ENCODE measurements at places on chromosomes 13 and 19.
A peak's percentile ranks its signal among the peaks of the same experiment; 100 is the strongest.

GRCh38 chr13:66952507-66952906 is 277.6 kb downstream of the PCDH9 start:
- DNase-seq, result no peak

DNA sequence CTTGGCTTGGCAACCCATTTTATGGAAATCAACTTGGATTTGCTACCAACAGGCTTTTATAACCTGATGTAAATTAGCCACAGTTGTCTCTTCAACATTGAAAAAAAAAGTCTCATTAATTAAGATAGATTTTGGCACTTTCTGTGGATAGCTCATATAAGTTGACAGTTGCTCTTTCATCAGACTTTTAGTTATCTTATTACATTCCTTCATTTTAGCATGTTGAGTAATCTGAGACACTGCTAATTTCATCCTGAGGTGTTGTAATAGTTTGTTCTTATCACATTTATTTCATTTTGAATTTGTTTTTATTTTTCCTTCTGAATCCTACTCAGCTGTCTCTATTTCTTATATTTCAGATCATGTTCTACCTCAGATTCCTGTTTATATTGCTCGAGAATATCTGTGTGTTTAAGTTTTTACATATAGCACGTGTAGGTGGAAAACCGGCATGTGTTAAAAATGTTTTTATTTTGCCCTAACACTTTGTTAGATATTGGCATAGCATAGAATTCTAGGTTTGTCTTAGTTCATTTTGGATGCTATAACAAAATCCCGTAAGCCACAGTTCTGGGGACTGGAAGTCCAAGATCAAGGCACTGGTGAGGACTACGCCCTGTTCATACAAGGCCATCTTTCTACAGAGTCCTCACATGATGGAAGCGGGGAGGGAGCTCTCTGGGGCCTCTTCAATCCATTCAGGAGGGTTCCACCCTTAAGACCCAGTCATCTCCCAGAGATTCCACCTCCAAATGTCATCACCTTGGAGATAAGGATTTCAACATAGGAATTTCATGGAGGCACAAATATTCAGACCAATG is 239.4 kb downstream of the COL4A1 start:
- DNase-seq, result no peak

GRCh38 chr19:41175801-41176777 is 16.9 kb upstream of the CYP2S1 start:
- DNase-seq, result peak; percentile 90

GRCh38 chr19:3762501-3763459 is at the start of gene MRPL54:
MRPL54 (plus strand) TSS chr19:3762682; CDS start chr19:3762701, 19 bp downstream.
- peak; percentile 100 for DNase-seq

DNA sequence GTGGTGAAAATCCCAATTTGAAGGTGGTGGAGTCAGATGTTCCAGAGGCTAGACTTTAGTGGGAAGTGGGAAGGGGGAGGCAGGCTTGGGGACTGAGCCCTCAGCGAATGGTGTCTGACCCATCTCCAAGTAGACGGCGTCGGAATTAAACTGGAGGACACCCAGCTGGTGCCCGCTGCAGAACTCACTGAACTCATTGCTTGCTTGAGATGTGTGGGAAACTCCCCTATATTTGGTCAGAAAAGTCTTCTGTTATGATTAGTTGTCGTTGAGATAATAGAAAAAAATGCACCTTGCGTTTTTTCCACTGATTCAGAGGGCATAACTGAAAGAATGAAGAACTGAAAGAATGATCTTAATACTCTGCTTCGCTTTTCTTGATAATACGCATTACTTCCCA is 871 bp upstream of the ZNF583 start:
- DNase-seq, result no peak

DNA sequence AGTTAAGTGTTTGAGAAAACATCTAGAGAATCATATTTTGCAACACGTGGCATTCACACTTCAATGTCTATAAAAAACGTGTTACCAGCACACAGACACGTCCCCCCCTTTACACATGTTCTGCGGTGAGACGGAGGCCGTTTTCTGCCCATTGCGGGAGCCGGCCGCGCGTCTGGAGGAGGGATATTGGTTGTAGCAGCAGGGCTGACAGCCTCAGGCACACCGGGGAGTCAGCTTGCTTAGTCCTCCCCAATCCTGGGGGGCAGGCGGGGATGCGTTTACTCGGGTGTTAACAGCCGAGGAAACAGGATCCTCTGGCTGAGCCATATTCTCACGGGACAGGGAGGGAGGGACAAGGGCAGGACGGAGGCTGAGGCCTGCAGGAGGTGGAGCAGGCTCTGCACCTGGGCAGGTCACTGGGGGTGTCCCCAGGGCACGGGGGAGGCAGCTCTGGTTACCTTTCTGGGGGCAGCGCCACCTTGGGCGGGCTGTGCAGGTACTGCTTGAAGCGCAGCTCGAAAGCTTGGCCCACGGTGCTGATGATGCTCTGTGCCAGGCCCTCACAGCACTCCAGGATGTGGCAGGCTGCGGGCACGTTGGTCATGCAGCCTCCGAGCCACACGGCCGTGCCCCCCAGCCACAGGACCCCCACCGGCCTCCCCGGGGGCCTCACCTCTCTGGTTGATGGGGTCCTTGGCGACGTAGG is 25.0 kb downstream of the SHC2 start:
- no peak for DNase-seq

Measured in H7 (cell line).